Caudate nucleus (tissue), 63 donors: ENCODE measurements at places on chromosomes 4 and X.

DNA sequence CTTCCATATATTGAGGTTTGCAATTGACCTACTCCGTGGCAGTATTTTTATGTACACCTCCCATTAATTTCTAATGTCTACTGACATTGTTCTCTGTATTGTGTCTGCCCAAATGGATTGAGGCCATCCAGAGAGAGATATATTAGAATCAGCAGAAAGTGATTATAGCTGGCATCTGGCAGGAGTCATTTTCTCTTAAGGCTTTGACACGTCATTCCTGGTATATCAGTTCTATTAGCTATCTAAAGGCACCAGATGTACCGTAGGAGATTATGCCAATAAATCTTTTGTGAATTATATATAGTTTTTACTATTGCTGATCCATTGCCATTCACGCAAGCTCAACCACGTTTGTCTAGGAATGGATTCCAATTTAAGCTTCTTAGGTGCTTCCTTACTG is 1026.4 kb upstream of the IGFBP7 start:
- DNase-seq = no peak

DNA sequence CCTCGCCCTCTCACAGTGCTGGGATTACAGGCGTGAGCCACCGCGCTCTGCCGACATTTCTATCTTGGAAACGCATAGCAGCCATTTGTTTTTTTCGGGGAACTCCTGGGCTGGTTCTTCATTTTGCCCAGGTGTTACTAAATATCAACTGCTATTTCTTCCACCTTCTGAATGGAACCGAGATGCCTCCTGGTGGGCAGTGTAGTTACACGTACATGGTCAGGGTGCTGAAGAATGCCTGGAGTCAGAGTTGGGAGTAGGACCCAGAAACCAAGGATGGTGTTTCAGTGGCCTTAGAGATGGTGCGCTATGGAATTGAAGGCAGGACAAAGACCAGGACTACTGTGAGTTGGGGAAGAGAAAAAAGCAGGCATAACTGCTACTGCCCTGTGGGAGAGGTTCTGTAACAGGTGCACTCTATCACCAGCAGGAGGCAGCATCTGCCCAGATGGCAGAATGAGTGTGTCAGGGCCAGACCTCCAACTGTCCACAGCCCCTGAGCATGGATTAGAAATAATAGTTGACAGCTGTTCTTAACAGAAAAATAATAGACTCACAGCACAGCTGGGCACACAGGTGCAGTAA is 81.7 kb downstream of the ZC4H2 start:
- DNase-seq = no peak

- DNase-seq = no peak
Observed at GRCh38 chrX:17566740-17567139, 170.6 kb upstream of the SCML1 start.

GRCh38 chr4:73603854-73604584 is 16.2 kb downstream of the RASSF6 start:
- no peak for DNase-seq

DNA sequence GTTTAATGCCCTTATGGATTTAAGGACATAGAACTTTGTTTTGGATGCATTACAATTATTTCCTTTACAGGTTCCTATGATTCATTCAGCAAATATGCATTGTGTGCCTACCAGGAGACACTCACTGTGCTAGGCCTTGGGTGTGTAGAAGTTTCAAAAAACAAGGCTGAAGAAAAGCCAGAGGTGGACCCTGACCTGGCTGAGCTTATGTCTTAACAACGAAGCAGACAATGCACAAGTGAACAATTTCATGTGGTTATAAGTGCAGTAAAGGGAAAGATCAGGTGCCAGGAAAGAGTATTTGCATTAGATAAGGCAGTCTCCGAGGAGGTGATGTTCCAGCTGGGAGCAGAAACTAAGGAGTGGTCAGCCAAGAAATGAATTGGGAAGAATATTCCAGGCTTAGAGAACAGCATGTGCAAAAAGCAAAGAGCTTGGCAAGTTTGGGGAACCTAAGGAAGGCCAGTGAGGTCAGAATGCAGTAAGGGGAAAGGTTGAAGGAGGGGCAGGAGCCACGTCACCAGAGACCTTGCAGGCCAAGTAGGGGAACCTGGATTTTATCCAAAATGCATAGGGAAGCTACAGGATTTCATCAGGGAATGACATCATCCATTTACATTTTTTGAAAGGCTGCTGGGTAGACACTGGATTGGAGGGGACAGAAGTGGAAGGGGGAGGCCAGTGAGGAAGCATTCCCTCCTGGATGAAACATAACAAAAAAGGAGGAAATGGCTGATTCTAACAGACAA is 193.6 kb downstream of the SOWAHB start:
- DNase-seq = no peak

- DNase-seq = no peak
Observed at GRCh38 chr4:14152834-14153519, 525.5 kb upstream of the BOD1L1 start.

DNA sequence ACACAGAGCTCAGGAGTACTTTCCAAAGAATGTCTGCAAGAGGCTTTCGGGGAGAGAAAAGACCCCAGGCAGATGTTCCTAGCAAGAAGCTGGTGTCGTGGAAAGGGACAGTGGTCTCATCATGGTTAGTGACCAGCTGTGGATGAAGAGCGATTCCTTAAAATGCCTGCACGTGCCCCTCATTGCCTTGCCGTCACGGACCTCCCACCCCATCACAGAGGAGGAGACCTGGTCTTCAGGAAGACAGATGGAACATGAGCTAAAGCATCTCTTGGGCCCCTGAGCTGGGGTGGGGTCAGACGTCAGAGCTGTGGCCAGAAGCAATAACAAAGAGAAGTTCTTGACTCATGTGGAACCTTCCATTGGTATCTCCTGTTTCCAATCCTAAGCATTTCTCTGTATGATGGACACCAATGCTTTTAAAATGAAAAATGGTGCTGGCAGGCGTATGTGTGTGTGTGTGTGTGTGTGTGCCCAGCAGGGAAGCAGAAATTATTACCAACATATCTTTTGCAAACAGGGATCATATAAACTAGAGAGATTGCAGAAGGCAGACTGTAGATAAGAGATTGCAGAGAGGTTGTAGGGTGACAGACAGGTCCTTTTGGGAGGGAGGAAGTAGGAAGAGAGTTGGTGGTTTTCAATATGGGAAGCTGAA is 25.2 kb upstream of the ASMTL start:
- DNase-seq = no peak

DNA sequence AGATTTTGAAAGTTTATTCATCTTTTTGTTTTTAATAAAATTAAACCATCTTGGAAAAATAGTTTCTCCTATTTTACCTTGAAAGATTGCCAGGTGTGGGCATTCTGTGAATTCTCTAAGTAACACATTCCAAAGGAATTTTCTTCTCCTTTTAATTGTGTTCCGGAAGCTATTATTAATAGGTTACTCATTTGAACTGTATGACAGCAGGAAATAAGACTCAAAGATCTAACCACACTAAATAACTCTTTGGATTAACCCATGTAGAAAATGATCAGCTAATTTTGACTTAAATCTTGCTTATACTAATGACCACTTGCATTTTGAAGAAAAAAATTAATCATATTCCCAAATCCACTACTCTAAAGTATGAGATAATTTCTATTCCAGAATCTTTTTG is 17.6 kb upstream of the CCNI start:
- no peak for DNase-seq

DNA sequence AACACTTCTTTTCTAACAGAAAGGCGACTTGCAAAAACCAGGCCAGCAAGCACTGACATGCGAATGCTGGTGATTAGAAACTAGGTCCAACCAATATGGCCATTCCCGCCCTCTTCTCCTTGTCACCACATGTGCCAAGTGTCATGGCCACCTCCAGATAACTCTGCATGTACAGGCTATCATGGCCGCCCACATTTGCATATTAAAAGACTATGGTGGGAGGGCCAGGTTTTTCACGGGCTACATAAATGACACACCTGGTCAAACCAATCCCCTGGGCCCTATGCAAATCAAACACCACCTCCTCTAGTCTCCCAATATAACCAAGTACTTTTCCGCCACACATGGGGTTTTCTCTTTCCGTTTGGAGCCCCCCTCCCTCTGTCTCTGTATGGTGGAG is 40.1 kb downstream of the NUDT11 start:
- DNase-seq = no peak

GRCh38 chrX:70132224-70132623 is 1.0 kb upstream of the IGBP1 start:
- no peak for DNase-seq

DNA sequence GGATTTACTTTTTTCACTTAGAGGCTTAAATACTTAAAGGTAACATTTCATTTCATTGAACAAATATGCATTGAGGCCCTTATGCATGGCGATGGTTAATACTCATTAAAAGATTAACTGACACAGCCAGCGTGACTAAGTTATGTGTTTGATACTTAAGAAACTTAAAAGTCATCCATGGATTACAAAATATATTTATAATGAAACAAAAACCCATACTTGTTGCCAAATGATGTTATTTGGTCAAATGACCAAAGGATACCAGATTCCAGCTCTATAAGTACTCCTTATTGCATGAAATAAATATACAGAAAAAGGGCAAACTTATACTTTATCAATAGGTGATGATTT is 26.7 kb downstream of the ZNF330 start:
- DNase-seq = no peak

DNA sequence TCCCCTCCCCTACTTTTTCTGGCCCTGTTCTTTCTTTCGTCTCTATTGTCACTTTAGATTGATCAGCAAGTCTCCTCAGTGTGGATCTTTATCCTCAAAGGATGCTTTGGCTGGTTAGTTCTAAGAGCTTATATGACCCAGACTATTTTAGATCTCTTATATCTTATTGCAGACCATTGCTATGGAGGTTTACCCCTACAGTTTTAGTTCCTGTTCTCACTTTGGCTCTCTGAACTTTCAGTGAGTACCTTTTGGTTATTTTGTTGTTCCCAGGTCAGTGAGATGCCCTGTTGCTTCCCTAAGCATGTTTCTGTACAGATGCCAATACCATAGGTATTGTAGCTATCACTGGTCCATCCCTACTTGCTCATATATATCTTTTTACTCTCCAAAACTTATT is 24.0 kb upstream of the MED14 start:
- DNase-seq = no peak

GRCh38 chr4:107619731-107620130 is 100.3 kb downstream of the PAPSS1 start:
- DNase-seq = no peak
